ENCODE measurements at places on chromosomes 5 and 9. TPM values are rescaled to one million over a fixed set of nuclear protein-coding genes. Genes with fewer than 3 reads are reported as not detected.

Gene STKLD1
- total RNA-seq = 0.17 TPM

Gene TAF1L
- total RNA-seq = 0.03 TPM

Gene TMEM232
- not detected for total RNA-seq

- no peak for DNase-seq
Observed at GRCh38 chr5:53930457-53930856, 370.0 kb downstream of the NDUFS4 start.

- no peak for DNase-seq
Observed at GRCh38 chr5:113283558-113283957, 151.2 kb downstream of the TSSK1B start.

DNA sequence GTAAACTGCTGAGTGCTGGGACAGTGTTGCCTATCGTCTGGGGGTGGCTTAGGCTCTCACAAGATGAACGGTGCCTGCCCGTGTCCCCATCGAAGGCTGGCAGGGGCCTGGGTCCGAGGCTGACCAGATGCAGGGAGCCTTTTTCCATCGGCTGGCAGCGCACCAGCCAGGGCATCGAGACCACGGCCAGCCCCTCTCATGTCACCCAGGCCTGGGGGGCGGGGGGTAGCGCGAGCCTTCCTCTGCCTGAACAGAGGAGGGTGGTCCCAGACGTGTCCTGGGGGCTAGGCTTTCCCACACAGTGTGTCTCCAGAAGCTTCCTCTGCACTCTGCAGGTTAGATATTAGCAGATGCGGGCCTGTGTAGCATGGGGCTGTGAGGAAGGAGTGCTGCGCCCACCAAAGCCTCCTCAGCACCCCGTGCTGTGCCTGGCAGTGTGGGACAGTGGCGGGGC, 17.3 kb downstream of the FGD3 start:
- no peak for DNase-seq

GRCh38 chr9:37971691-37972090, 67.8 kb upstream of the SLC25A51 start:
- no peak for DNase-seq
